Mesothelial cell of epicardium (in vitro differentiated cells): ENCODE measurements at places on chromosomes 3 and 15. TPM values are rescaled to one million over a fixed set of nuclear protein-coding genes. Genes with fewer than 3 reads are reported as not detected.

GRCh38 chr3:851098-851790 lies 241.6 kb upstream of the CNTN6 start:
- no peak for DNase-seq

The RFT1 gene
- 27.7 to 30.4 TPM (median 28.3 TPM) in 3 replicates for total RNA-seq

The TBC1D21 gene
- not detected in 3 replicates for total RNA-seq

The TLR9 gene
- total RNA-seq, result 0.16 to 0.23 TPM in 2 of 3 replicates, not detected in the other

The C3orf85 gene
- total RNA-seq, result not detected in 3 replicates

The IL5RA gene
- total RNA-seq, result not detected in 3 replicates

The AMOTL2 gene
- total RNA-seq, result 281 to 297 TPM (median 296 TPM) in 3 replicates

- peak; percentile 86 for DNase-seq
These were observed 2.0 kb downstream of the AHSG start for GRCh38 chr3:186614597-186615483.

GRCh38 chr3:185353823-185354614 lies 8.9 kb upstream of the MAP3K13 start:
- no peak for DNase-seq

DNA sequence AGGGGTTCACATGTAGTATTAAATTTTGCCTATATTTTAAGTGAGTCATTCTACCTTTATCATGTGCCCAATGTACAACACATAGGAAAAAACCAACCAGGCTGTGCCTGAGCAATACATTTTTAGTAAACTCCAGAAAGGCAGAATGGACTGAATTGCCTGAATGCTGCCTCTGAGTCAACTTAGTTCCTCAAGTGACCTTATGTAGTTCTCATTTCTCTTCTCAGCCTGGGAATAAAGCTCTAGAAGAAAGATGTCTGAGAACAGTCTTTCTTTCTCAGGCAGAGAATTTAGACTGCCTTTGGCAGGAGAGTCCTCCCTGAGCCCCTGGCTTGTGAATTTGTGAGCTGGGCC lies 13.0 kb downstream of the ST3GAL6 start:
- no peak for DNase-seq

DNA sequence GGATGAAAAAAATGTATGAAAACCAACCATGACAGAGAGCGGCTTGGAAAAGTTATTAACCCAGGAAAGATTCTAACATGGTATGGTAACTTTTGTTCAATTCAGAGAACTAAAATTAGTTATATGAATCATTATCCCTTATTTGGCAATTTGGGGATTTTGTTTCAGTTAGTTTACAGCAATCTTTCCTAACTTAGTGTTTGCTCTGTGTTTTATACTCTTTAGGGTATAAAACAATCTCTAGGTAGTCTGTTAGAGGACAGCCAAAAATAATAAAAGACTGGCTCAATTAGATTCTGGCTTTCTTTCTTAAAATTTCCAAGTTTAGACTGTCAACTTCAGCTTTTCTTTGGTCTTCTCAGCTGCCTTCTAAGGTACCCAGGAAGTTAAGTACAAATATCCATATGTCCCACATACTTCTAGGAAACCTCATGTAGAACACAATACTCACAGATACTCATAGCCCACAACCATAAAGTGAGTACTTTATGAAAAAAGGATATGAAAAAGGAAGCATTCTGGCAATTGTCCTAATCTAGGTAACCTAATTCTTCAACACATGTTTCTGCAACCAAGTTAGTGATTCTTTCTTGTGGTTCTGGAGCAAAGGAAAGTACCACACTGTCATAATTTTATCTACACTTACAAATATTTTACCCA lies 849.3 kb downstream of the ROBO1 start:
- no peak for DNase-seq

DNA sequence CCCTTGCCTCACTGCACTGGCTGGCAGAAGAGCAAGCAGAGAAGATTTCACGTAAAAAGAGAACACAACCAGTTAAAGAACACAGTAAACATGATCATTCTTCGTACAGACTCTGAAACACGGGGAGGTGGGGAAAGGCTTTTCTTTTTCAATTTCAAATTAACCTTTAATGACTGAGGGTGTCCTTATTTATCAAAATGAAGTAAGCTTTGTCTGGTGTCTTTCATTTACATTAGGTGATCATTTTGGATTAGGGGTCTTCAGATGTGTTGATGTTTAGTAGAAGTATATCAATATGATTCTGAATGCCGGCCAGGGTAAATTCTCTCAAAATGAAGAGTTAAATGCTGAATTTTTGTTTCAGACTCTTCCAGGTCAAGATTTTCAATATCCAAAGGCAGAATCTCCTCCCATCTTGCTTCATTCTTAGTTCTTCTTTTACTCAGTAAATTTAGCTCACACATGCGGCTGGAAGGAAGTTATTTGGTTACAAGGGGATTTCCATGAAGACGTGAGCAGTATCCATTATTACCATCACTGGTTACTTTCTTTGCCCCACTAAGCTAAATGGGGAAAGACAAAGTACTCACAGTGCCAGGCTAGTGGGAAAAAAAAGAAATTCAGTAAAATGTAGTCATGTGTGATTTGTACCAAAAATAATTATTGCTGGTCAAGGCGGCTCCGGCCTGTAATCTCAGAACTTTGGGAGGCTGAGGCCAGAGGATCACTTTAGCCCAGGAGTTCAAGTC lies 272.2 kb upstream of the NR2F2 start:
- no peak for DNase-seq

DNA sequence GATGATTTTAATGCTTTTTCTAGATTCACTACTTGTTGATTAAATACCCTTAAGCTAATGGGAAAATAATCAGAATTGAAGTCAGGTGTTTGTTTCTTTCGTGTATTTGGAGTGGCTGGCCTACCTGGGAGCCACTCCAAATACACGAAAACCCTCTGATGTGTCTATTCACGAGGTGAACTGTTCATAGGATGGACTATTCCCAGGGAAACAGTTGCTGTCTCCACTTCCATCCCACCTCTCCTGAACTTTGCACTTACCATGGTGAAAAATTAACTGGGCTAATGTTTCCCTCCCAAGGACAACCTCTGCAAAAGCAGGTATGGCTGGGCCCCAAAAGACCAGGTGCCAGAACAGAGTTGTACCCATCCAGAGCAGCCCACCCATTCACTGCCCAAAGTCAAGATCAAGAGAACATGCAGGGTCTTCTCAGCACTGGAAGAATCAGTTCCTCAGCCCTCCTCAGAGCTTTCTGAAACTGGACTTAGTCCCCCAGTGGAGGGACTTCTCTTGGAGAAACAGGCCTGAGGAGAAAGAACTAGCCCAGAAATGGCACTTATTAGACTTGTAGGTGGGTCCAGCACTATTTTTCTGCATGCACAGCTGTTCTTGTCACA lies 2.9 kb upstream of the SMAD3 start:
- DNase-seq, result no peak

DNA sequence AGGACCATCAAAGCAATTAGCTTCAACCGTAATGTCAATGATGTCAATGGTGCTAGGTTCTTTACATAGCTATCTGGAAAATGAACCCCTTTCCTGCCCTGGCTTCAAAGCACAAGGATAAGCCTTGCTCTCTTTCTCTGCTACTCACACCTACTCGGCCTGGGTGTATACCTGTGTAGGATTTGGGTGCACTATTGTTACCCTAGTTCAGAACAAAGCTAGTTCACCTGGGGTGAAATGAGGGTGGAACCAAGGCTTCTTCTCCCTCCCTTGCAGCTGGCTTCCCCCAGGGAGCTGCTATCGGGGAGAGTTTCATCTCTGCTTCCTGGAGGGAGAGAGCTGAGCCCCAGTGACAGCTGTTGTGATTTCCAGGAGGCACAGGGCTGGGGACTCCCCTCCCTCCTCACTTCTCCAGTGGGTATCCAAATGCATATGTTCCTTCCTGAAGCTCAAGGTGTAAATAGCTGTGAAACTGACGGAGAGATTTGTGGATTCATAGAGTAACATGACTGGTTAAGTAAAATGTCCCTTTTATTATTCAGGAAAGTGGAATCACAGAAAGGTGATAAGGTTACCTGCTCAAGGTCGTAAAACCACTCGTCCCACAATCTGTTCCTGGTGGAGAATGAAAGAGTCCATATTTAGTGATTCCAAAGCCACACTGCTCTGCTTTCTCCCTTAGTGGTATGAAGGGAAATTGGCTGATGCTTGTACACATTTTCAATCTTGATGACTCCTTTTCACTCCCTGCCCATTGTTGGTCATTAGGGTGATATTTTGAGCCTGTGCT lies 11.8 kb upstream of the C3orf70 start:
- DNase-seq, result no peak

DNA sequence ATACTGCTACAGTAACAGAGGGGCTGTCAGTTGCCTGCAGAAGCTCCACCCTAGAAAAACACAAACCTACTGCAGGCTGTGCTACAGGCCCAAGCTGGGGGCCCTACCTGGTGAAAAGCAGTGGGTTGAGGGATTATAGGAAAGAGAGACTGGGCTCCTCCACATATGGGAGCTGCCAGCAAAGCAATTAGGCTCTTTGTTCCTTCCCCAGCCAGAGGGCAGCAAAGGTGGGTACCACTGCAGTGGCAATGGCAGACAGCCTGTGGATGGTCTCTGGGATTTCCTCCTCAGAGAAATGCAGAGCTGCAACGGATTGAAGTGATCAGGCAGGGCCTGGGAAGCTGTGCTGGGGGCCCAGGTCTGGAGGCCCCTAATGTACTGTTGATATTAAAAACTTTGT lies 19.1 kb upstream of the DNAAF4 start:
- no peak for DNase-seq

- no peak for DNase-seq
These were observed 417 bp downstream of the TBCCD1 start for GRCh38 chr3:186566772-186567071.

- DNase-seq, result no peak
These were observed 1.4 kb downstream of the ARL14 start for GRCh38 chr3:160678292-160678842.
